ENCODE measurements at places on chromosomes 3 and 15. TPM values are rescaled to one million over a fixed set of nuclear protein-coding genes. Genes with fewer than 3 reads are reported as not detected.

The NSUN3 gene
- 8.2 TPM for total RNA-seq

The ABHD17C gene
- 7.1 TPM for total RNA-seq

The SH3GL3 gene
- 0.38 TPM for total RNA-seq

The INAFM2 gene
- total RNA-seq = 5.5 TPM

The FANCD2OS gene
- total RNA-seq = not detected

The BUB1B gene
- total RNA-seq = 73.0 TPM

The RTP3 gene
- not detected for total RNA-seq

The FAM3D gene
- total RNA-seq = not detected

The SATB1 gene
- total RNA-seq = 14.8 TPM

The MAGI1 gene
- 6.4 TPM for total RNA-seq

The ACAD9 gene
- total RNA-seq = 26.2 TPM

The CHRNA5 gene
- total RNA-seq = 6.0 TPM

The CCDC54 gene
- not detected for total RNA-seq

The ZNF620 gene
- total RNA-seq = 1.8 TPM

The MEX3B gene
- 11.2 TPM for total RNA-seq

The ALG3 gene
- total RNA-seq = 64.1 TPM

The GOLGA8H gene
- total RNA-seq = 0.25 TPM

The TBC1D2B gene
- 35.1 TPM for total RNA-seq

The RHOV gene
- 0.16 TPM for total RNA-seq

The GNAT1 gene
- not detected for total RNA-seq

The PLS1 gene
- 10.8 TPM for total RNA-seq

The CFAP20DC gene
- total RNA-seq = 2.8 TPM

The SI gene
- not detected for total RNA-seq

The STRIT1 gene
- not detected for total RNA-seq

The SOX14 gene
- total RNA-seq = not detected

The PLCH1 gene
- total RNA-seq = 1.0 TPM

The PLCD1 gene
- total RNA-seq = 22.9 TPM

The ZNF501 gene
- total RNA-seq = 2.4 TPM

The TMEM207 gene
- total RNA-seq = not detected

The ALG1L2 gene
- not detected for total RNA-seq

The GRK7 gene
- total RNA-seq = not detected

The CCDC14 gene
- 27.2 TPM for total RNA-seq

The ERC2 gene
- total RNA-seq = 1.8 TPM

Data from mesangial cell (primary cell).